ENCODE measurements at places on chromosomes 3 and 15.

- no peak for DNase-seq
Measured at GRCh38 chr15:70376929-70377691, 279.4 kb upstream of the TLE3 start.

GRCh38 chr15:50262533-50262932, 3.0 kb downstream of the HDC start:
- DNase-seq = no peak

DNA sequence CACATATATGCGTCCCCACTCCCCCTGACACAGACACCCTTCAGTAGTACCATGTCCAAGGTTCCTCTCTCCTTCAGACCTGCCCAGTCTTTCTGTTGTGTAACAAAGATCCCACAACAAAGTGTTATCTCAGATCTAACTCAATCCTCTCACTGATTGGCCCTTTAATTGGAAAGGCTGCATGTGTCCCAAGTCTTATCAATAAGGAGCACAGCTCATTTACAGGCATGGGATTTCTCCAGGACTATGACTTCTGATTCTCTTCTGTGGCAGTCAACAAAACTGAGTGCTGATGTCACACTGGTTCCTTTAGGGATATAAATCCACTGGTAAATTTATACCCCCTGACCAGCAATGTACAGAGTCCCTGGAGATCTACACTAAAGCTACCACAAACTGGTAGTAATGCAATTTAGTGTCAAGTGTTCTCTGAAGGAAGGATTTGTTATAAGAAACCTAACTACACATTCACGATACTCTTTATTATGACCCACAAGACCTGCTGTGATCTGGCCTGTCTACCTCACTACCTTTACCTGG, 28.1 kb downstream of the CLK3 start:
- DNase-seq = no peak

DNA sequence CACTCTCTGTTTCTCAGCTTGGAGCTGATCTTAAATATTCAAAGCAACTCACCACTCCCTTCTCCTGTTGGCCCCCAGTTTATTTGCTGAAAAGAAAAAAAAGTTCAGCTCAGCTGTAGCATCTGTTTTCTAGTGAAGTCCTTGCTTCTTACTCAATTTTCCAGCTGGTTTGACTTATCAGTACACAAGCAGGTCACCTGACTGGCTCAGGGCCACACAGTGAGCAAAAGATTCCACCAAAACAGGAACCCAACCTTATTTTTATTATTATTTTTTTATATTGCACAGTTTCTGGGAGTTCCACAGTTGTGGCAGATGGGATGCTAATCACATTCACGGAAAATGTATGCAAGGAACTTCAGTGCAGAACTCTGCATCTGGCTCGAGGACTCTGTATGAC, 390.7 kb upstream of the RGMA start:
- no peak for DNase-seq

GRCh38 chr3:141839389-141839788, 37.1 kb upstream of the ATP1B3 start:
- no peak for DNase-seq

DNA sequence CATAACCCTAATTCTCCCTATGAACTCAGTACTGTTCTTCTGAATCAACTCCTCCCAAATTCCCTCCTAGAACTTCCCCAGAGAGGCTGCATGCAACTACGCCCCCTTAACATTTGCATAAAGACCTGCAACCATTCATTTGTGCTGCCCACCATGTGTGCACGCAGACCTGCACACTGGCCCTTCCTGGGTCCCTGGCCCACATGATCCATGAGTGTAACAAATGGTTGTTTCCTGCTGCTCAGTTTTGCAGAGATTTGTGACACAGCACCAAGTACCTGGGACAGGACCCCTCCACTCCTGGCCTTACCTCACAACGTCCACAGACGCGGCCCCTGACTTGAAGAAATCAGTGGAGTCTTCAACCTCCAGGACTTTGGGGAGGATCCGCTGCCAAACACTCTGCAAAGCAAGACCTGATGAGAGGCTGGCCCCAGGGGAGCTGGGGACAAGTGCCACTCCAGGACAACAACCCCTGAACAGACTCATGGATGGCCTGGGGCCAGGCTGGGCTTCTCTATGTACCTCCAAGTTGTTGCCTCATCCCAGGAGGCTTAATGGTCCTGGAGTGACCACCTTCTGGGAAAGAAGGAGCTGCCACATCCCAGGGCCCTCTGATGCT, 33.8 kb downstream of the ALDH1L1 start:
- no peak for DNase-seq

GRCh38 chr3:186097317-186097662, 11.6 kb downstream of the ETV5 start:
- DNase-seq = no peak

GRCh38 chr3:65636326-65636725, 402.4 kb downstream of the MAGI1 start:
- DNase-seq = peak; percentile 74
